Stimulated activated CD4-positive, alpha-beta T cell treated with anti-CD3 and anti-CD28 coated beads, Interleukin-4, amount 100 ng/mL, for 4 hours (primary cell): ENCODE measurements at places on chromosomes 3 and 15.
A peak's percentile ranks its signal among the peaks of the same experiment; 100 is the strongest.

GRCh38 chr3:18900994-18901393, 247.3 kb upstream of the KCNH8 start:
- no peak for DNase-seq

DNA sequence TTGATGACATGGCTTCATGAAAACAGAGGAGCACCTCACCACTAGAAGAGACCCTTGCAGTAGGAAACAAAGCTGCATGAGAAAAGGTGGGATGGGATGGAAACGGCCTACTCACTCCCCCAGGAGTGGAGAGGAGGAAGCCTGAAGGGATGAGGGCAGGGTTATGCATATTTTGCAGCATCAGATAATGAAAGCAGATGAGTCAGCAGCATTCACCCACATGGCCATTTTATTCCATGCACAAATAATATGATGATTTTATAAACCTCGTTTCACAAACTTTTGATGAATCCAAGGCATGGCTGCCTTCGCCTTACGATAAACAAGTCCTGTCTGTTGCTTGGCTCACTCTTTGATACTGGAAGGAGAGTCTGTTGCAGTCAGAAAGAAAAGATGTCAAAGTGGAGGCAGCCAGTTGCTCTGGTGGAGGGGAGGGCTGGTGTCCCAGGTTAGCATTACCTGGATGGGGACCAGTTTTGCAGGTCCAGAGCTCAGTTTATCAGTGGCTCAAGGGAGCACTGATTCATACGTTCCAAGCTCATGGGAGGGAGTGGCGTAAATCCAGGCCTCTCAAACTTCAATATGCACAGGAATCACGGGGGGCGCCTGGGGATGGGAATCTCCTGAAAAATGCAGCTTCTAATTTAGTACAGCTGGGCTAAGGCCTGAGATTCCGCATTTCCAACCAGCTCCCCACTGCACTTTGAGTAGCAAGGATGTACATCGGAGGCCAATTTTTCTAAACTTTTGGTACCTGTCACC, 9.2 kb upstream of the EHD4 start:
- no peak for DNase-seq

DNA sequence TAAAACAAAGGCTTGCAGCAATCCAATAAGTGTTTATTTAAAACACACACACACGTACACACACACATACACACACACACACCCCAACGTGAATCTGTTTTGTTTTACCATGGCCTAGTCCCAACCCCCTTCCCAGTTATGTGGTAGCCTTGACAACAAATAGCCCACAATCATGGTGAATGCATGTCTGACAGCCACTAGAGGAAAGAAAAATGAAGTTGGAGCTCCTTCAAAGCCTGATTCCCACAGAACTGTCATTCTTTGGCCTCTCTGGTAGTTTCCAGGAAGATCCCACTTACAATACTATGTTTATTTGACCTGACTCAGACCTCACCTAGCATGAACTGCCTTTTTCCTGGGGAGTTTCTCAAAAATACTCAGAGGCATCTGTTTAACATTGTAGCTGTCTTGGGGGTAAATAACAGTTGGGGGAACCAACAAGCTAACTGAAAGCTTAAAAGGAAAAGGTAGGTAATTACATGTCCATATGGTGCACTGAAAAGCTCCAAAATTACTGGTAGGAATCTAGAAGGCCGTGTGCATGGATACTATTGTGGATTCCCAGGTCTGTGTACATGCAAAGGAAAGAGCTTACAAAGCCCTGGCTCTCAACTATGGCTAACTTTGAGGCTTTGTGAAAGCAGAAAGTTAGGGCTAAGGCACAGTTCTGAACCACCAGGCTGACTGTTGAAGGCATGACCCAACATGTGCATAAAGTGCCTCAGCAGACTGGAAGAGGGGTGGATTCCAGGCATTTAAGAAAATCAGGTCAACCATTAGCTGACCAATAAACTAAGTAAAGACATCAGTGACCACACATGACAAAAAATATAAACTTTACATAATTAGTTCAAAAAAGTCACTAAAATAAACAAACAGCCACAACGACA, 65.3 kb downstream of the FAIM start:
- DNase-seq: no peak

- DNase-seq: no peak
These were observed 36.0 kb downstream of the SHQ1 start for GRCh38 chr3:72812201-72812600.

- DNase-seq: no peak
These were observed 59.2 kb downstream of the OXSM start for GRCh38 chr3:25849091-25849490.

DNA sequence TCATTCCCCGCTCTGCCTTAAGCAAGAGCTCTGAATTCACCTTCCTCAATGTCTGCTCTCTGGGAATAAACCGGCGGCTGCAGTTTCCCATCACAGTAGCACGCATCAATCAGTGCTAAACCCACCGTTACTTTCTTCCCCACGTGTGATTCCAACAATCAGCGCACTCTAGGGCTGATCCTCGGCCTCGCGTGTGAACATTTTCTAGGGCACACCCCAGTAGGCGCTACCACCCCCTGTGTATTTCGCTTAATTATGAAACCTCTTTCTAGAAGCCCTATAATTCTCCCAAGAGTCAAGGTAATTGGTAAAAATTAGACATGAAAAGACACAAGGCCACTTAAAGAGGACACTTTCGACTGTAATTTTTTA, 87.5 kb downstream of the RFTN1 start:
- no peak for DNase-seq

GRCh38 chr3:18424729-18425640, at the start of gene SATB1:
SATB1 (minus strand) TSS chr3:18425339; CDS start chr3:18420967, 4,372 bp downstream.
- peak; percentile 56 for DNase-seq

DNA sequence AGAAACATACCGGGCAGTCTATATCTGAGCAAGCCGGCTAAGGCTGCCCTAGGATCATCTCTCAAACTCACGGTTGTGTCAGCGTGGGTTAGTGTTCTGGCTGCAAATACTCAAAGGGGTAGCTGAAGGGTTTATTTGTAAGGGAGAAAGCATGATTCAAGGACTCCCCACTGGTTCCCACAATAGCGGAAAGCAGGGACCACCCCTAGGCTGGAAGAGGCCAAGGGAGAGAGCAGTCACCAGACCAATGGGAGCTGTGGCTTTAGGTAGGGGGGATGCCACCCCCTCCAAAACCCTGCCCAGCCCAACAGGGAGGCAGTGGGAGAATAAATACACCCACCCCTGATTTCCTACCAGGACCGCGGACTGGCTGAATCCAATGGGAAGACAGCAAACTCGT, 7.3 kb upstream of the LMCD1 start:
- DNase-seq: no peak

DNA sequence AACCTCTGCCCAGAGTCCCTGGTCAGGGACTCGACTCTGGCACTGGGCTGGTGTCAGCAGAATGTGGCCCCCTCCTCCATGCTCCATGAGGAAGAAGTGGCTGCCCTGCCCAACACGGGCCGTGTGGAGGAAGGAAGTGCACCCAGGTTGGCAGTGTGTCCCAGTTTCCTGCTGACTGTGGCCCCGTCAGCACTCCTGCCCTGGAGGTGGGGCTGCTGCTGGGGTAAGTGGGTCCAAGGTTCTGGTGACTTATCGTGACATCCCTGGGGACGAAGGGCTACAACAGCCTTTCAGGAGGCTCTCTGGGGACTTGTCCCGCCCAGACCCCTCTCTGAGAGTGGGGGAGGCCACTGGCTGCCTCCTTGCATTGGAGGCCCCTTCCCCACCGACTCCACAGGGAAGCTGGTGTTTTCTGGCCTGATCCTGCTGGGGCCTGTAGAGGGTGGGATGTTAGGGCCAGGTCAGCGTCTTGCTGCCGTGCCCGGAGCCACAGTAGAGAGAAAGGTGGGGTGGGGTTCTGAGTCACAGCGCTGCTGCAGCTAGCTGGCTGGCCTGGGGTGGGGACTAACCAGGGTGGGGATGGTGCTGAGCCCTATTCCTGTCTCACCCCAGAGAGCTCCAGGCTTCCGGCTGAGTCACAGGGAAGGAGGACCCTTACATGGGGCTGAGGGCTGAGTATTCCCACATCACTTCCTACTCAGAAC, 10.5 kb downstream of the SEMA4B start:
- no peak for DNase-seq

DNA sequence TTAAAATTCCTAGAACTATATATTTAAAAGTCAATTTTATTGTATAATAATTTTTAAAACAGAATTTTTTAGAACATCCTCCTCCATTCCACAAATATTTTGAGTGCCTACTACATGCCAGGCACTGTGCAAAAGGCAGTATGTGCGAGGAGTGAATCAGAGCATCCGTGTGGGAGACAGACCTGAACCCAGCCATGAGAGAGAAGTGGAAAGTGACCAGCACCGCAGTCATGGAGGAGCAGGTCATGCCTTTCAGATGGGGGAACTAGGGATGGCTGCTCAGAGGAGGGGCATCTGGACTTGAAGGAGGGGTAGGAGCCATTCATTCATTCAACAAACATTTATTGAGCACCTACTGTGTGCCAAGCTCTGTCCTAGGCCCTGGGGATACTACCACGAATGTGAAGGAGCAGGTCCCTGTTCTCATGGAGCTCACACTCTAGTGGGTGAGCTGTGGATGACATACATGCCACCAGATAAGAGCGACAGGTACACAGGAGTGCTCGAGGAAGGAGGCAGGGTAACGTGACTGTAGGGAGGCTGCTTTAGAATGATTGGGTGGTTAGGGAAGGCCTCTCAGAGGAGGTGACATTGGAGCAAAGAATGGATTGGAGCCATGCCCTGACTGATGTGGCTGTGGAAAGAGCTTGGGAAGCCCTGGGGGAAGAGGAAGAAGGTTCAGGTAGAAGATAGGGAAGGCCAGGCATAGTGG, 3.1 kb upstream of the CHRNA3 start:
- no peak for DNase-seq

DNA sequence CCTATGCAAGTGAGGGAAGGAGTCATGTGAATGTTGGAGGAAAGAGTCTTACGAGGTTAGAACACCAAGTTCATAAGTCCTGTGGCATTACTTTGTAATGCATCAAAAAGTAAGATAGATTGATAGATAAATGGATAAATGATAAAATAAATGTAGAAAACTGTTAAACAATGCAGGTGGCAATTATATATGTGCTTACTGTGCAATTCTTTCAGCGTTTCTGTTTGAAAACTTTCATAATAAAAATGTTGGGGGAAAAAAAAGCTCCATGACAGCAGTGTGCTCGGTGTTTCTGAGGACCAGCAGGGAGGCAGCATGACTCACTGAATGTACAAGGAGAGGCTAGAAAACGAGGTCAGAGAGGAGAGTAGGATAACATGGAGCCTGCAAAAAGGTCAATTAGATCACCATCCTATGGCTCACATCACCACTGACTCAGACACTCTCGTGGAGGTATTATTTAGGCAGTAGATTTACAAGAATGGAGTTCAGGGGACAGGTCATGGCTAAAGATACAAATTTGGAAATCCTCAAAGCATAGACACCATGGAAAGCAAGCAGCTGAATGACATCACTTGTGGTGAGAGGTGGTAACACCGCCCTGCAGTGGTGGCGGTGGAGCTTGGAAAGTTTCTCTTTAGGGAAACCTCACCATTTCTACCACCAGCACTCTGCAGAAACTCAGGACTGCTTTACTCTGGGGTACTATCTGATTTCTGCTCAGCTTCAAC, 219.8 kb downstream of the CTNNB1 start:
- DNase-seq: no peak

GRCh38 chr3:171452328-171452727, 7.9 kb downstream of the TNIK start:
- DNase-seq: no peak

GRCh38 chr3:53464424-53464823, 30.0 kb upstream of the CACNA1D start:
- DNase-seq: no peak

DNA sequence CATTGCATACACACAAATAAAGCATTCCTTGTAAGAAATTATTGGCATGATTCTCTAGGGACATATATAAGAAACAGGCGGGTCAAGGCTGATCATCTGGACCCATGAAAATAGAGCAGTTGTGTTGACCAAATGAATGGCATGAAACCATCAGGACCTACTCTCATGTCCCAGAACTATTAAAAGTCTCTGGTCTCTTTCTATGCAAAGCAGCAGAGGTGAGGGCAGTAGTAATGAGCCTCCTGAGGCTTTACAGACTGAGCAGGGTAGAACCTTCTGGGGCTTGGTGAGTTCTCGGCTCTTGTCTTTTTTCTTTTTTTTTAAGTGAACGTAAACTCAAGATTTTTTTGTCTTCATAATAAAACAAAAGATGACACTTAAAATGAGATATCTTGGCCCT, 9.3 kb downstream of the GLDN start:
- DNase-seq: no peak

- DNase-seq: no peak
These were observed 46.8 kb downstream of the MAGEF1 start for GRCh38 chr3:184665101-184665500.

- no peak for DNase-seq
These were observed 81.8 kb downstream of the WWTR1 start for GRCh38 chr3:149575961-149576564.

DNA sequence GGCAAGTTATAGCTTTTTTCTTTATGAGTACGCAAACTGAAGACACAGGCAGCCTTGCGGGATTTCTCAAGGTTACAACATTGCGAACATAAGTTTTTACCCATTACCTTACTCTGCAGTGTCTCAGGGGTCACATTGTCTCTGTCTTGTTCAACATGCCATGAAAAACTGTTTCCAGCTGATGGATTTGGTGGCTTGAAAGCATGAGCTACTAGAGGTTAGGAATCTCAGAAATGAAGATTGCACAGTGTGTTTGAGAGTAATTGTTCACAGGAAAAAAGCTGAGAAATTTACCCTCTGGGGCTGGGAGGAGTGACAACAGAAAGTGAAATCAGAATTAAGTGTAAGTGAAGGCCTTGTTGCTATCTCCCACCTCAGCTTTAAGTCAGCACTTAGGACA, 568.6 kb downstream of the TAFA4 start:
- DNase-seq: no peak

DNA sequence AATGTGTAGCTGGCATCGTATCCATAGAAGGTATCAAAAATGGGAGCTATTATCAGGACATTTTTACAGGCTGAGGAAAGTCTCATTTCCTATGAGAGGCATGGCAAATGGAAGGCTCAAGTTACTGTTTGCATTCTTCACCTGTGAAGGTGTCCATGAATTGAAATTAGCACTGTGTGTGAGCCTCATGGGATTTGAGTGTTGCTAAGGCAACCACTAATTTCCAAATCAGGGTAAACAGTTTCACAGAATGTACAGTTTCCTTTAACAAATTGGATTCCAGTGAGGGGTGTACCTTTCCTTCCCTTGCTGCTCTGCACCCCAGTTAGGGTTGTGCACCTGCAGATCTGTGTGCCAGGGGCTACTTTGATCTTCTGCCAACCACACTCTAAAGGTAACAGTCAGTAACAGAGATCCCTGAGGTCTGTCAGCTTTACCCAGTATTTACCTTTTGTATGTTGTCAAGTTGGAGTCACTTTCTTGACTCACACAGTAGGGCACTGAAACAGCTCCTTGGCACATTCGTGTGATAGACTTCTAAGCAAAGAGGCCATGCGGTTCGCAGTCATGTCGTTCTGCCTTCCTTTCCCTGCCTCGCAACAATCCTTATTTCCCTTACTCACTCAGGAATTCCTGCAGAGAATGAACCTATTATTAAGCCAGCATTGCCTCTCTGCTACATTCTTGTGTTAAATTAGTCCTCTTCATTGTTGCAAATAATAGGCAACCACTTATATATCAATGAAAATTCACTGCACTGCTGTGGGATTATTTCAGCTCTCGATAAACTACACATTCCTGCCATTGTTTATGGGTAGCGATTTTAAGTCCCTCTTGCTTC, 129.8 kb upstream of the GBE1 start:
- no peak for DNase-seq
